Right forelimb (tissue), 1 donor: ENCODE measurements at places on chromosomes 5 and 9.

GRCh38 chr9:69976152-69976551 is 67.5 kb upstream of the MAMDC2 start:
- DNase-seq = no peak

GRCh38 chr5:177973066-177973635 is 22.9 kb downstream of the PROP1 start:
- no peak for DNase-seq

DNA sequence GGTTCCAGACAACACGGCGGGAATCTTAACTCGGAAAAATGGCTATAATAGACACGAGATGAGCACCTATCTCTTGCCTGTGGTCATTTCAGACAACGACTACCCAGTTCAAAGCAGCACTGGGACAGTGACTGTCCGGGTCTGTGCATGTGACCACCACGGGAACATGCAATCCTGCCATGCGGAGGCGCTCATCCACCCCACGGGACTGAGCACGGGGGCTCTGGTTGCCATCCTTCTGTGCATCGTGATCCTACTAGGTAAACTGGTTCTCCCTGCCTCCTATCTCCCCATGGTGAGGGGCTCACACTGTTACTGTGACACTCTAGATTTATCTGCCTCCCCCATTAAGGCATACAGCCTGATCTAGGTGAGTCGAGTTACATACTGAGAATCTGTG is 124.2 kb downstream of the CDH6 start:
- no peak for DNase-seq

DNA sequence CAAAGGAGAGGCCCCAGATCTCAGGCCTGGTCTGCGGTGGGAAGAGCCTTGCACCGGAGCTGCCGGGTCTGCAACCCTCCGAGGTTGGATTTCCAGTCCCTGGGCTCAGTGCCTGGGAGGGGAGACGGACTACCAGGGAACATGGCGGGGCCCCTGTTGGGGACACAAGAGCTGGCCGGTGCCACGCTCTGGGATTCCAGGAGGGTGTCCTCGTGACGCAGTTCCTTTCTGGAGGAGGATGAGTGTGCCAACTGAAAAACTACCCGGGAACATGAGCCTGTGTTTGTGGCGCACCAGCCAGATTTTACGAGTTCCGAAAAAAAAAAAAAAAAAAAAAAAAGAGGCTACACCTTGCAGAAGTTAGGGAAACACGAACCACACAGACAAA is 9.0 kb downstream of the NRARP start:
- no peak for DNase-seq

DNA sequence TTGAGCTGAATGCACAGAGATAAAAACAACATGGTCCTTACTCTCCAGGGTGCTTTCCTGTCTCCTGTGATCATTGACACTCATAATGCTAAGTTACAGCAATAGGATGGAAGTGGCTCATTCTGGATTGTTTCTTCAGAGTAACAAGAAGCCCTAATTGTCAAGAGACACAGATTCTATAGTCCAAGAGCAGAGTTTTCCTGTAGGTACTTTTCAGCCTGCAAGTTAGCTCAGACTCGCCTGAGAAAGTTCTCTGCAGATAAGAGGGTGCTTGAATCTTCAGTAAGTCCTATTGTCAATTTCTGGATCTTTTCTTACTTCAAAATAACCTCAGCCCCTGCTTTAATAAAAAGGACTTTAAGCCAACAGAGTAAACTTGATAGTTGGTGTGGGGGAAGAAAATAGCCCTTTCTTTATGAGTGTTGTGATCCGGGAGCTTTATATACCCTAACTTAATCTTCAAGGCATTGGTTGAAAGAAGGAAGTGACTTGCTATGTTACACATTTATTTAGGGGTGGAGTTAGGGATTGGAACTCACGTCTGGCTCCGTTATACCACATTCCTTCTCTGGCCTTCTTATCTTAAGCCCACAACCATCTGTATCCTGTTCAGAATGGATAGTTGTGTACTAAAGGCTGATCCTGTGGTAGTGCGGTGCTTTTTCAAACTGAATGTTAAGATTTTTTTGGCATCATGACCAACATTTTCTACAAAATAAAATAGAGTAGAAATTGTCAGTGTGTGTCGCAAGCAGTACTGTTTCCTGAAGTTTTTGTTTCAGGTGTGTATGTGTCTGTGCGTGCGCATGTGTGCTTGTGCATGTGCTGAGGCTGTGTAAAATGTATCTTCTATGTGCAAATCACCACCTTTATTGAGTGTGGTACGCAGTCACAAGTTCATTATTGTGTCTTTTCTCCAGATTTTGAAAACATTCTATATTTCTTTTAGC is 173.9 kb downstream of the WDR70 start:
- DNase-seq = no peak

DNA sequence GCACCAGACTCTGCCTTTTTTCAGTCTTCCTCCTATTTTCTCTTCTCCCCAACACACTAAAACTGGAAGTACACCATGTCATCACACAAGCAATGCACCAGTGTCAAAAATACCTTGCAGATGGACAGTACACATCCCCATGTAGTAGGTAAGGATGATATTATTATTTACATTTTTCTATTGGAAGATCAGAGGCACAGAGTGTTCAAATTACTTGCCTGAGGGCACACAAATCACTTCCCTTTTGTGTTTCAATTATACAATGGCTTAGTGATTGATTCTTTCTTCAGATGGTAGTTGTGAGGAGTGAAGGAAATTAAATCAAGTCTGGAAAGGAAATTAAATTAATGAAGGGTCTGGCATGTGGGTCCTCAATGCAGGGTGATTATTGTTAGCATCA is 39.6 kb downstream of the CTSL start:
- no peak for DNase-seq

DNA sequence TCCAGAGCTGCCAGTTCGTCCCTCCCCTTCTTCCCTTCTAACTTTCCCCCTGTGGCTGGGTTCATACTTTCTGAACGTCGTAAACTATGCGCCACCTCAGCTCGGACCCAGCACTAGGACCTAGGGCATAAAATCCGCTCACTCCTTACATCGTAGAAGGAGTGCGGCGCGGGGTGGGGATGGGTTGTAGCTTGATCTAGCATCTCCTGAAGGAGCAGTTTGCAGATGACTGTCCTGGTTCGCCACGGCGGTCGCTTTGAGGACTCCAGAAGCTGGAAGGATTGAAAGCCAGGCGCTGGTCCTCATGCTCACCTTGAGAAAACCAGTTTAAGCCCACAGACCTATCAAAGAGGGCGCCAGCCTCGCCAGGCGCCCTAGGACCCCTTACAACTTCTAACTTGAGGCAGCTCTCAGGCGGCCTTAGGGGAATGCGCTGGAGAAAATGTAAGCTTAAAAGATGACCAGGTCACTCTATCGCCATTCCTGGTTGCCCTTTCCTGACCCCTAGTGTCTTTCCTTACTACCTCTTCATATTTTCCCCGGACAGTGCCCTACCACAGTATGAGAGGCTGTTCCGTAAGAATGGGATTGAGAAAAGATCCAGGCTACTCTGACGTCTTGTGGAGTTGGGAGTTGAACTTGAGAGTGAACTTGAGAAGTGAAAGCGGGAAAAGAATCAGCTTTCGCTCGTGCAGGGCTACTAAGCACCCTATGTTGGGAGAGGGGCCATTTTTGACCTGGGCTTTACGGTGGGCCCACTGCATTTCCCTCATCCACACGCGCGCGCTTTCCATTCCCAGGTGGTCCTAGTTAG is 2.8 kb downstream of the RORB start:
- DNase-seq = peak; percentile 41

GRCh38 chr5:139862313-139862712 is 66.7 kb downstream of the PSD2 start:
- no peak for DNase-seq

DNA sequence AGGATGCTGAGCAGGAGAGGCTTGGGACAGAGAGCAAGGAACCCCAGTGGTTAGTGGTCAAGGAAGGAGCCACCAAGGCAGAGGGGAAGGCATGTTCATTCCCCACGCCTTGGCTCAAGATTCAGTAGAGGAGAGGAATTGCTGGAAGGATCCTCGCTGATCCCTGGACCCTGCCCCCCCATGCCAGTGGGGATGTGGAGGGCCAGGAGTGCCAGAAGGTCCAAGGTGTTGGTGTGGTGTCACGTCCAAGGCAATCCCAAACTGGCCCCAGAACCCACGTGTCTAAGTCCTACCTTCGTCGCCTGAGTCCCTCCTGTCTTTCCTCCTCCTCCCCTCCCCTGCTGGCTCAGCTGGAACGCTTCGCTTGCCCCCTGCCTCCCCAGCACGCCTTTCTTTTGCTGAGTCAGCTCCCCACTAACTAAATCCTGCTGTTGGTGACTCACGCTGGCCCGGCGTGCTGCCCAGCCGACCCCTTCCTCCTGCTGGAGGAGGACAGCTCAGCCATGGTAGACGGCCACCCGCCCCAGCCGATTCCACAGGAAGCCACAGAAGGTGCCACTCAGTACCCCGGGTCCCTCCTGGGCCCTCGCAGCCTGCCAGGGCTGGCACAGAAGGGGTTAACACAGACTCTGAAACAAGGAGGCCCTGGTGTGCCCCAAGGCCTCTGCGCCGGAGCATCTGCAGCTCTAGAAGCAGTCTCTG is 37.6 kb upstream of the ORM1 start:
- peak; percentile 80 for DNase-seq

DNA sequence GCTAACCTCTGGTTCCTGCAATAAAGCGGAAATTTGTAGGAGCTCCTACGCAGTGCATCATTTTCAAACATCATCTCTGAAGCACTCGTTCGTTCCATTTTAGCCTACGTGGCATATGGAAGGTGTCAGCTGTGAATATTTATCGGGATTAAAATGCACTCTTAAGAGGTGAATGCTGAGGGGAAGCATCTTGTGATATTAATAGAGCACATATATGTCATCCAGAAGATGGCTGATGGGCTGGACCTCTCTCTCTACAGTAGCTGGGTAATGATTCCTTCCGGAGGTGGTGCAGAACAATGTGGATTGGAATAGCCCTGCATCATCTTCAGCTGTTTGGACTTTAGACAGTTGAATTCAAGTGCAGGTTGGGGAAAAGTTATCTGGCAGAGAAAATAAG is 478.7 kb downstream of the DMAC1 start:
- no peak for DNase-seq

DNA sequence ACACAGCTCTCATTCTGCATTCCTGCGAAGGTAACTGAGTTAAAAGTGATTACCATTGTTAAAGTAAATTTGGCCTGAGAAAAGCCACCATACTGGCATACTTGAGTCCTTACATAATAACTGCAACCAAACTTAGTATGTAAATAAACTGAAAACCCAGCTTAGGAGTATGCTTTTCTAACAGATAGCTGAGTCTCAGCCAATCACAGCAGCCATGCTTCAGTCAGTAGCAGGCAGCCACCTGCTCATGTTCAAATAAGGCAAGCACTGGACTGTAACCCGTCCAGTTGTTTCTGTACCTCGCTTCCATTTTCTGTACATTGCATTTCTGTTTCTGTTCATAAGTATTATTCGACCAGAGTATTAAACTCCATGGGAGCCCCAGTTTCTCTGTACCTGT is 58.6 kb downstream of the GCNT4 start:
- no peak for DNase-seq

DNA sequence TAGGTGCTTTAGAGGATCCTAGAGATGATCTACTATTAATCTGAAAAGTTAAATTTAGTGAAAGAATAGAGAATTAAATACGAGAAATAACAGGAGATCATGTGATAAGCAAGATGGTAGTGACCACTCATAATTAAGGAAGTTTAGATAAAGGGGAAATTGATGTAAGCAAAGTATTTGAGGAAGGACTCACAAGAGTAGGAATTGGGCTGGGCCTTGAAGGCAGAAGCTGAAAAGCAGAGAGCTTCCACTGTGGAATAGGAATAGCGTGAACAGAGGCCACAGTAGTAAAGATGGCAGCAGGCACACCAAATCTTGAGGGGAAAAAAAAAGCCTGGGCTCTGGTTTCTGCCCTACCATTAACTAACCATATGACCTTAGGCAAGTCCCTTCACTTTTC is 38.0 kb downstream of the KIF24 start:
- no peak for DNase-seq

DNA sequence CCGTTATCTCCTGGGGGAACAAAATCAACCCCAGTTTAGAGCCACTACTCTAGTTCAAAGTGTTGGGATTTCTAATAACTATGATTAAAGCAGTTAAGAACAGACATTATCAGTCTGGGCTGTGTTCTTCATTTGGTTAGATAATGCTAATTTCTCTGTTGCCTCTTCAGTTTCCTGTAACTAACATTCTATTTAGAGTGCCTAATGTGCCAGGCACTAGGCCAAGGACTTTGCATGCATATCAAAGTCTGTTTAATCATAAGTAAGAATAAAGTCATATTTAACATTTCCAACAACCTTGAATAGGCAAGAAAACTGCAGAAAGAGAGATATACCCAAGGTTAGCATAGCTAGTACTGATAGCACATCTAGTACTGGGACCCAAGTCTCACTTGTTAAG is 68.4 kb downstream of the TNPO1 start:
- no peak for DNase-seq

GRCh38 chr5:175443514-175444059 is 395 bp downstream of the DRD1 start:
- DNase-seq = no peak
